ENCODE measurements at places on chromosomes 6 and 20.

GRCh38 chr6:149268768-149269167 lies 48.7 kb upstream of the TAB2 start:
- no peak for DNase-seq
- H3K27me3 ChIP-seq, result no peaks in the 10 kb centered on the region
- H3K36me3 ChIP-seq, result no peaks in the 10 kb centered on the region
- H3K4me1 ChIP-seq, result no peaks in the 10 kb centered on the region
- no peak overlapping the region for H3K27ac ChIP-seq
- H3K4me3 ChIP-seq, result no peak overlapping the region

GRCh38 chr6:24775520-24776058 lies 852 bp downstream of the GMNN start:
- H3K4me1 ChIP-seq, result peaks cover 23% of the 10 kb centered on the region
- H3K4me3 ChIP-seq, result peak overlapping the region; percentile 94
- H3K36me3 ChIP-seq, result peaks cover 4% of the 10 kb centered on the region
- peak; percentile 89 for DNase-seq
- peak overlapping the region; percentile 99 for H3K27ac ChIP-seq

- H3K4me3 ChIP-seq, result no peak overlapping the region
- H3K4me1 ChIP-seq, result peaks cover 98% of the 10 kb centered on the region
- no peaks in the 10 kb centered on the region for H3K27me3 ChIP-seq
Measured at GRCh38 chr20:41047279-41047974, 18.8 kb downstream of the TOP1 start.

GRCh38 chr6:162244031-162244430 lies 483.5 kb downstream of the PRKN start:
- no peaks in the 10 kb centered on the region for H3K27me3 ChIP-seq
- H3K4me1 ChIP-seq, result no peaks in the 10 kb centered on the region
- no peak for DNase-seq
- H3K36me3 ChIP-seq, result no peaks in the 10 kb centered on the region
- no peak overlapping the region for H3K4me3 ChIP-seq
